ENCODE measurements at places on chromosomes 16 and 17. TPM values are rescaled to one million over a fixed set of nuclear protein-coding genes. Genes with fewer than 3 reads are reported as not detected.

- no peak for DNase-seq
Measured at GRCh38 chr17:40457964-40458791, 14.9 kb downstream of the IGFBP4 start.

GRCh38 chr16:9966569-9967157, 215.6 kb downstream of the GRIN2A start:
- DNase-seq, result no peak

DNA sequence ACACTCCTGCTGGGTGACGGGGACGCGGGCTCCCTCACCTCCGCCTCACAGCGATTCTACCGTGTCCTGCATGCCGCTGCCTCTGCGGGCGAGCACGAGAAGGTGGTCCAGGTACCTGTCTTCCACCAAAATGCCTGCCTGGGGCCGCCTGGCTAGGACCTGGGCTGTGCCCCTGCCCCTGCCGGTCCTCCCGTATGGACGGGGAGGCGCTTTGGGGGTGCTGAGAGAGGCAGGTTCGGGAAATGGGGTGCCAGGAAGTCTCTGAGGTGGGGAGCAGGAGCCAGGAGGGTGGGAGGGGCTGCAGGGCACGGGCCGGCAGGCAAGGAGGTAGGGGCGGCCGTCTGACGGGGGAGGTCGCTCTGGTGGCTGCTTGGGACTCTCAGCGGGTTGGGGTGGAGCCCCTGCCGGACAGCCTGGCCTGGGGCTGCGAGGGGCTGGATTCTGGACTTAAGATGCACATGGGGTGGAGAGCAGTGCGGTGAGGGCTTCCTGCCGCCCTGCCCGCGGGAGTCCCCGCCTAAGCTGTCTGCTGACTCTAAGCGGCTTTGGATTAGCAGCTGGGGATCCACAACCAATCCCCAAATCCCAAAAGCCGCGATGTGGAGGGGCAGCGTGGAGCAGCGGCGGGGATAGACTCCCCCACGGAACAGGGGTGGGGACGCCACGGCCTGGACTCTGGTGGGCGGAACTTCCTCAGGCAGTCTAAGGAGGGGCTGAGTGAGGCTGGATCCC, 5.8 kb downstream of the CHTF18 start:
- DNase-seq, result no peak

GRCh38 chr16:81659249-81659648, 119.8 kb upstream of the PLCG2 start:
- no peak for DNase-seq

DNA sequence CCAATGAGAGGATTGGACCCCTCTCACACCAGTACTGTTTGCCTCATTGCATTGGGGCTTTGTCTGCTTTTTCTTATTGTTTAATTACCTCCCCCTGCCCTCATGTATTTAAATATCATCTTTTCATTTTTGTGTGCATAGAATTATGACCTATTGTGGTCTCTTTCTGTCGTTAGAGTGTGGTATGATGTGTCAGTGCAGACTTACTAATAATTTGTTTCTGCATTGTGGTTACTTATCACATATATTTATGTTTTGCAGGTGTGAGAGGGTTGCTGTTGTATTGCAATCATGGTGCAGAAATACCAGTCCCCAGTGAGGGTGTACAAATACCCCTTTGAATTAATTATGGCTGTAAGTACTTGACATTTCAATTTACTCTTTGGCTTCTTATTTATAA, 2.5 kb downstream of the SEC14L1 start:
- DNase-seq, result no peak

CCL7 gene
- not detected for polyA plus RNA-seq

CTRB1 gene
- polyA plus RNA-seq, result not detected

FAM171A2 gene
- polyA plus RNA-seq, result 36.9 TPM

AURKB gene
- polyA plus RNA-seq, result 34.1 TPM
